ENCODE measurements at places on chromosomes 5 and 9.

- no peak for DNase-seq
Measured at GRCh38 chr9:80932181-80932580, 757.2 kb downstream of the TLE1 start.

- no peak for DNase-seq
Measured at GRCh38 chr5:107168848-107169752, 501.6 kb downstream of the EFNA5 start.

GRCh38 chr5:149693482-149693881, 36.6 kb upstream of the PPARGC1B start:
- DNase-seq, result no peak

GRCh38 chr9:126301985-126302603, 24.5 kb upstream of the MVB12B start:
- DNase-seq, result peak; percentile 36

- DNase-seq, result no peak
Measured at GRCh38 chr5:159330131-159330800, at the start of gene IL12B. TSS of gene IL12B (minus strand) at chr5:159330487. CDS start at chr5:159326782, 3,705 bp downstream.

DNA sequence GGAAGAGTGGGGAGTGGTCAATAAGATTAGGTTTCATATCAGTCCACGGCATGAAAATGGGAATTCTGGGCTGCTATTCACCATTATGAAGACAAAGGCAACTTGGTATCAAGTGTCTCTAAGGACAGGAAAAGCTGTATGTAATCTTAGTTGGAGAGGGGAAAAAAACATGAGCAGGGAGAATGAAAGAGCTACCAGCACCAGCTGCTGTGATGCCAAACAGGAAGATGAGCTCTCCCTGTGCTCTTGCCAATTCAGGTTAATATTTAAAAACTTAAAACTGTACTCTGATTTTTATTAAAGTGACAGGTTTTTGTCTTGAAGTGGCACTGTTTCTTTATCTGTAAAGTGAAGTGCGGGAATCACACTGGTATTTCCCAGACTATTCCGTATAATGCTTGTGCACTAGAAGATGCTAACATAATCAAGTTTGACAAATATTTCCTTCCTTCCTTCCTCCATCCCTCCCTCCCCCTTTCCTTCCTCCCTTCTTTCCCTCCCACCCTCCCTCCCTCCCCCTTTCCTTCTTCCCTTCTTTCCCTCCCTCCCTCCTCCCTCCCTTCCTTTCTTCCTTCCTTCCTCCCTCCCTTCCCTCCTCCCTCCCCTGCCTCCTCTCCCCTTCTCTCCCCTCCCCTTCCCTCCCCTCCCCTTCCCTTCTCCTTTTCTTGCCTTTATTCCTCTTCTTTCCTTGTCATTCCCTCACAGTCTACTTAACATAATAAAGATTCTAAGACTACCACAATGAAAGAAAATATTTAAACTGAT, 1383.0 kb upstream of the C9orf72 start:
- no peak for DNase-seq

DNA sequence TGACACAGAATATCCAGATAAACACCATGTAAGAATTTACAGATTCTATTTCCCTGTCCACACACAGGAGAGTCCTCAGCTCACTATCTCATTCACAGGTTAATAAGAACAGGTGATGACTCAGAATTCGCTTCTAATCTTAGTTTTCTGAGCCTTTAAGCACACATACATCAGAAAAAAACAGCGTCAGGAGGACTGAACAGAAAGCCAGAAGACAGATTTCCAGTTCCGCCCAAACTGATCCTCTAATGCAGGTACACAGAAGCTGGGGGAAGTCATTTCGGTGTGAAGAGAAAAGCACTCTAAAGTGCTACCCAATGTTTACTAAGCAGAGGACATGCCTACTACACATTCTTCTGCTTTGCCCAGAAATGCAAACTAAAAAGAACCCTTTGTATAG, 1.6 kb downstream of the CEMIP2 start:
- no peak for DNase-seq

GRCh38 chr5:128965011-128965637, at the start of gene SLC27A6:
TSS of gene SLC27A6 (plus strand) at chr5:128965488. CDS start at chr5:128966138, 650 bp downstream.
- peak; percentile 3 for DNase-seq
